ENCODE measurements at places on chromosomes 6 and 20.

DNA sequence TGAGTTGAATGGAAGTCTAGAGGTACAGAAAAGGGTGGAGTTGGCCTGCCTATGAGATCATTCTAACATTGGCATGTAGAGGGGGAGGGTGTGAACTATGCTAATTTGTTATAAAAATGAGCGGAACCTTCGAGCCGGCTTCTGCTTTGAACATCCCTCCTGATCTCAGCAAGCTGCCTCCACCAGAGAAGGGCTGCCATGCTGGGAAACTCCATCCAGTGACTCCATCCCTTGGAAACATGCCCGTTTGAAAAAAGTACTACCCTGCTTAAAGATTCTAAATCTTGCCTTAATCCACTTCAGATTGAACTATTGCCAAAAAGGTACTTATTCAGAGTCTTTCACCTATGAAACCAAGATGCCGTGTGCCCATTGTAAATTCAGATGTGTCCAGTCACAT is 43.6 kb upstream of the TMEM170B start:
- DNase-seq: no peak

GRCh38 chr20:17571153-17571527 is 1.3 kb downstream of the DSTN start:
- peak; percentile 64 for DNase-seq

DNA sequence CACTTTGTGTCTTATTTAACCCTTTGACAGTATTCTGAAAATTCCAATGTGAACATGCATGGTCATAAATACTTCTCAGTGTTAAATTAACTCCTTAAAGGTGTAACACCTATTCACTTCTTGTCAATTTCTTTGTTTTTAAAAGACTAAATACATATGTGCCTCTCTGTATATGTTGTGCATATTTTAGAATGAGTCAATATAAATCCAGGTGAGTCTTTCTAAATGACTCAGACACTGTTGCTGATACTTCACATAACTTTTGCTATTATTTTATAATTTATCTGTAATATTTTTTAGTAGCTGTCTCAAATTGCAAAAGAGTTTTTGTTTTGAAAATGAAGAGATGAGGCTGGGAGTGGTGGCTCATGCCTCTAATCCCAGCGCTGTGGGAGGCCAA is 36.0 kb downstream of the TIAM2 start:
- no peak for DNase-seq

DNA sequence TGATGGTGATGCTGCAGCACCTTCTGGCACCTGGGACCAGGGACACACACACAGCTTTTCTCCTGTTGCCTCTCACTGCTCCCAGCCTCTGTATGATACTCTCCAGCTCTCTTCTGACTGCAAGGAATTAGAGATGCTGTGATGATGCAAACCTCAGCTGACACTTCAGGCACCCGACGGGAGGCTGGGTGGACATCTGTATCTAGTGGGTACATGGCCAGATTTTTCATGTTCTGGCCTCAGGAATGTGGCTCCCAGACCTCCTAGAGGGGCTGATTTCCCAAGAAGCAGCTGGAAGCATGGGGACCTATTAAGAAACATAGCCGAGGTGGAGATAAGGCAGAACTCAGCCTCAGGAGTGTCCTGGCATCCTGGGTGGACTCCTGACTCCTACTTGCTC is 6.8 kb upstream of the EPB41L1 start:
- no peak for DNase-seq

GRCh38 chr6:156589281-156589680 is 187.9 kb upstream of the ARID1B start:
- DNase-seq: no peak

DNA sequence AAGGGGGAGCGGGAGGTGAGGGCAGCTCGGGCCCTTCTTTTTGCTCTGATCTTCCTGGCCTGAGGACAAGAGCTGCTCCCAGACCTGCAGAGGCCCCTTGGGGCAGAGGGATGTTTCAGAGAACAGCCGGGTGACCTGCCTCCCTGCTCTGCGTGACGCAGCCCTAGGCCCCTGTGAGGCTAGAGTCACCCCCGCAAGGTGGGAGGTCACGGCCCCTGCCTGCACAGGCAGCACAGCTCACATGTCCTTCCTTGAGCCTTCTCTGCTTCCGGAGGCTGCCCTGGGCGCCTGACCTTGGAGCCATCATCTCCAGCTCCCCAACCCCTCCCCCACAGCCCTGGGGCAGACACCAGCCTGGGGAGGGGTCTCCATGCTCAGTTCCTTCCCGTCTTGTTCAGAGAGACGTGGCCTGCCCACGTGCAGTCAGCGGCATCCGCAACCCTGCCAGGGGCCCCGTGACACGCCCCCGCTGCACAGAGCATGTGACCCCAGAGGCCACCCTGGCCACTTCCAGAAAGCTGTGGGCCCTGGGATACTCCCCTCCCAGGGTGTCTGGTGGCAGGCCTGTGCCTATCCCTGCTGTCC is at the start of gene BIRC7:
BIRC7 (plus strand) TSS at position 507 of the 585 bp plus-strand sequence. CDS start 192 bp downstream, outside the sequence.
- DNase-seq: no peak

DNA sequence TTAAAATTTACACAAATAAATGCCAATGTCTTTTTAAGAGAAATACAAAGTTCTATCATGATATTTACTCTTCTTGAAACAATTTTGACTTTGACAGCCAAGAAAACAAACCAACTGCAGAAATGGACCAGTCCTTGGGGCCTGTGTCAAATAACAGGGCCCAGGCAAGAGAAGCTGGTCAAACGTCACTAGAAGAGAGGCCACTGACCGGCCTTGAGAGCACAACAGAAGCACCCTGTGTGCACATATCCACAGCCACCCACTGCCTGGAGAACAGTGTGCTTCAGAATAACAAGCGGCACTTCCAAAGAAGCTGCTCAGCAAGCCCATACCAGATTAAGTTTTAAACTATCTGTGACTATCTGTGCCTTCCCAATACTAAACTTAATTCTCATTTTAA is 14.8 kb downstream of the APMAP start:
- no peak for DNase-seq

DNA sequence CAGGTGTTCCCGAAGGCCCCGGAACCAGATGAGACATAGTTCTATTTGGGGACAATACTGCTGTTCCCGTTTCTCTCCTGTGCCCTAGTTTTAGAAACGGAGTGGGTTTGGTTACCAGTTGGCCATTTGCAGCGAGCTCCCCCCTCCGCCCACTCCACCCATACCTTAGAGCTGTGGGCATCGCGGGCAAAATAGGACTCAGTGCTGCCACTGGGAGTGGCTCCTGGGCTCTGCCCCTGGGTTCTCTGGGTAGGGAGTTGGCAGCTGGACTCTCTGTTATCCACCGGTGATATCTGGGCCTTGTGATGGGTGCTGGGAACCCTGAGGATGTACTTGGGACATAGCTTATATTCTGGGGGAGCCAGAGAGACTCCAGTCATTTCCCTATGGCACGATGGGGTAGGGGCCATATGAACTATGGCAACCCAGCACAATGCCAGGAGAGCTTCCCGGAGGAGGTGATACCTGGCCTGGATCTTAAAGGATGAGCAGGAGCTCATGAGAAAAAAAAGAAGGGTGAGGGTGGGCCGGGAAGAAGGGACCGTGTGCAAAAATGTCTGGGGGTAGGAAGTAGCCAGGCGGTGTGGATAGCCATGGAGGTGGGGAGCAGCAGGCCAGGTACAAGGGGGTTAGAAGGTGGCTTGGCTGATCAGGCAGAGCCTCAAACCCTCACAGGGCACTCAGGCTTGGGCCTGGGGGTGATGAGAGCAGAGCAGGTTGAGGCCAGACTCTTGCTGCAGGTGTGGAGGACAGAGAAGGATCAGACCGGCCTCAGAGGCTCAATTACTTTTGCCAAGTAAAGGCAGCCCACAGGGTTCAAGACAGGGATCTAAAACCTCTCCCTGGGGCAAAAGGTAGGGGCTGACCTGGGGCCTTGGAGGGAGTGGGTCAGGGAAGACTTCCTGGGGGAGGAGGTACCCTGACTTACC is 9.6 kb downstream of the SRC start:
- no peak for DNase-seq

GRCh38 chr20:21209668-21210067 is 83.8 kb downstream of the KIZ start:
- no peak for DNase-seq

DNA sequence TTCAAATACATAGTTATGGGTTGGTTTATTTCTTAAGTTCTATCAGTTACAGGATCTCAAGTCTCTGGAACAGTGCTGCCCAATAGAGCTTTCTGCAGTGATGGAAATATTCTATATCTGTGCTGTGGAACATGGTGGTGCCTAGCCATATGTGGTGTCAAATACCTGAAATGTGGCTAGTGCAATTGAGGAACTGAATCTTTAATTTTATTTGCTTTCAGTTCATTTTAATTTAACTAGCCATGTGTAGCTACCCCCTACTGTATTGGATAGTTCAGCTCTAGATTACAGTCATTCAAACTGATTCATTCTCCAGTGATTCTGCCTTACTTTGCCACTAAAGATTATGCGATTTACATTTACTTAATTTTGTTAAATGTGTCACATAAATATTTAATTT is 503.2 kb downstream of the CDKAL1 start:
- no peak for DNase-seq

DNA sequence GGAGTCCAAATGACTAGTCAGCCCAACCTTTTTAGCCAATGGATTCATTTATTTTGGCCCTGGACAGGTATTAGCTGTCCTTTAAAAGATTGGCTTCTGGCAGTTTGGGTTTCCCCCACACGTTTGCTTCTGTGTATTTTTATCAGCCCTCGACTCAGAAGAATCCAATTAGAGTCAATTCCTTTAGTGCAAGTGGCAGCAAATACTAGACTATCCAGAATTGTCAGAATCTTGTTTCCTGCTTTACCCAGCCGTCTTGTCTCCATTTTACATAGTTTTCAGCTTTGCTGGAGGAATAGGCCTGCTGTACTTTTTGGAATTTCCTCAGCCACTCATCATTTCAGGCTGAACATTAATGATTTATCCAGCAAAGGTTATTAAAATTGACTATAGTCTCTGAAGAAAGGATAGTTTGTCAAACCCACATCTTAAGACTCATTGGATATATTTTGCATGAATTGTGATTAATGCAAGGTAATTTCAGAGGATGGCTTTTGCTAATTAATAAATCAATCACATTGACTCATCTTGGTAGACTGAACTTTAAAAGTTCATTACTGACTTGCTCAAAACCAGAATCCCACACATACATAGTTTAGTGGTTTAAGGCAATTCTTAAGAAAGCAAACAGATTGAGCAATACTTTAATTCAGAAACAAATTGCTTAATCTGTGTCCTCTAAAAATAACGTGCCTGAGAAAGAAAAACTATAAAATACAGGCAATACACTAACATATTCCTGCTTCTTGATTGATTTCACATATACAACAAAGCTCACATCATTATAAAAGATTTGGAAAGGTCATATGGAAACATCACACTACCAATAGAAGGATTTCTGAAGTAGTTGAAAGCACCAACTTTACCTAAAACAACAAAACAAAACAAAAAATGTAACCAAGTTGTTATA is 62.9 kb upstream of the ZNF217 start:
- no peak for DNase-seq

- DNase-seq: no peak
Measured at GRCh38 chr6:157814883-157815282, 8.2 kb upstream of the SNX9 start.

- no peak for DNase-seq
Measured at GRCh38 chr6:136961848-136962247, 39.7 kb downstream of the SLC35D3 start.

DNA sequence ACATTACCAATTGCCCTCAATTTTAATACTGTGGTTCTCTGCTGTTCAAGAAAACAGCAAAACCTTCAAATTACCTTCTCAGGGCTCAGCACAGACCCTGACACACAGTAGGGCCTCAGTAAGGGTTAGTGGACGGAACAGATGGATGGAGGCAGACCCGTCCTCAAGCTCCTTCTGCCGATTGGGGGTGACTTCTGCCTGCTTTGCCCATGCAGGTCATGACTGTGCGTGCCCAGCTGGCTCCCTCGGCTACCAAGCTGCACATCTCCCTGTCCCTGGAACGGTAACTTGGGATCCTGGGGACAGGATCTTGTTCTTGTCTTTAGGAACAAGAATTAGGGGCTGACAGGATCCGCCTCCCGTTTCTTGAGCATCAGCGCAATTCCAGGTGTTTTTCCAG is 9.8 kb upstream of the BPIFB4 start:
- DNase-seq: no peak

GRCh38 chr6:110999634-111000270 is 17.9 kb downstream of the RPF2 start:
- peak; percentile 55 for DNase-seq

GRCh38 chr6:128150376-128150775 is 249.5 kb upstream of the THEMIS start:
- no peak for DNase-seq

- DNase-seq: no peak
Measured at GRCh38 chr6:150301846-150302519, 66.8 kb upstream of the IYD start.

GRCh38 chr6:31898383-31899011 is 999 bp upstream of the EHMT2 start:
- peak; percentile 69 for DNase-seq

DNA sequence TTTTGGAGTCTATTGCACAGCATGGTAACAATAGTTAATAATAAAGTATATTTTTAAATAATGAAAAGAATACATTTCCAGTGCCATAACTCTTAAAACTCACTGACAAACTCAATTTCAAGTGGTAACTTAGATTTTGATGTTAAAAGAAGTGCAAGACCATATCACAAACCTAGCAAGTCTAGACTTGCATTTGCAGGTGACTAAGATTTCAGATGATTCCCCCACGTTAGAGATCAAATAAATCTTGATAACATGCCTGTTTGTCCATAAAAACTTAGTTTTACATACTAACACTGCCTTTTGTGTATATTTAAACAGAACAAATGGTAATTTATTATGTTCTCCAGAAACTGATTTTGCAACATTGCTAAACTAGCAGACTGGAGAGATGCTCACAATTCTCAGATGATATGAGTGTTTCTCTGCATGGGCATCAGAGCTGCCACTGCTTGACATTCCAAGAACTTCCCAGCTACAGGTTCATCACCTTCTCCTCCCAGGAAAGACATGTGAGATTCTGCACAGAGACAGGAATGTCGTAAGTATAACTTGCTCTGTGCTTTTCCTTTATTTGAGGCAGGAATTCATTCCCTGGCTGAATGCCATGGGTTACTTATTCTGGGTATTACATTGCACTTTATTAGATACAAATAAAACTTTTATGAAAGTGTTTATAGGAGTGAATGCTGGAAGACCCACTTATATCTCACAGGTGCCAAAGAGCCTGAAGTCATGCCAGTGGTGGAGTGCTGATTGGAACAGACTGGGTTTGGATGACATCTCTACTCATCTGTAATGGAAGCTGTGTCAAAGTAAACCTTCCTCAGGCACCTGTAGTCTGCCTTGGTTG is 160.2 kb upstream of the FOXA2 start:
- no peak for DNase-seq

GRCh38 chr6:134114918-134115714 is 62.7 kb upstream of the SLC2A12 start:
- DNase-seq: no peak

DNA sequence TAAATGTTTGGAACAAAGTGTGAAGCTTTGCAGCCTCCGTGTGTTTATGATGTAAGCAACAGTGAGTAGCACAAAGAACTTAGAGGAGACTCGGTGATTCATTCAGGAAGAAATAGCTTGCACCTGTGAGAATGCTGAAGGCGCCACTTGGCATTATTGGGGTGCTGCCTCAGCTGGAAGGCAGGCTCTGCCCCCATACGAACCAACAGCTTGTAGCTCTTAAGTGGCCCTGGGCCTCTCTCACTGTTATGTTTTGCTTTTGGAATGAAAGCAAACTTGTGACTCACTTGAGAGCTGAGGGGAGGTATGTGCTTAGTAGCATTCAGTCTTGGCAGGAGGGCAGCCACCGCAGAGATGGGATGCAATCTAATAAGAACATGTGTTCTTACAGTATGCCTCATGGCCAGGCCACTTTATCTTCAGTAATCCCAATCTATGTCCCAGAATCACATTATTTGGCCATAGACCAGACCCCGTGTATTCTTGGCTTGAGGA is 310.7 kb downstream of the EYA4 start:
- no peak for DNase-seq
